ENCODE measurements at places on chromosomes 1 and 21.

DNA sequence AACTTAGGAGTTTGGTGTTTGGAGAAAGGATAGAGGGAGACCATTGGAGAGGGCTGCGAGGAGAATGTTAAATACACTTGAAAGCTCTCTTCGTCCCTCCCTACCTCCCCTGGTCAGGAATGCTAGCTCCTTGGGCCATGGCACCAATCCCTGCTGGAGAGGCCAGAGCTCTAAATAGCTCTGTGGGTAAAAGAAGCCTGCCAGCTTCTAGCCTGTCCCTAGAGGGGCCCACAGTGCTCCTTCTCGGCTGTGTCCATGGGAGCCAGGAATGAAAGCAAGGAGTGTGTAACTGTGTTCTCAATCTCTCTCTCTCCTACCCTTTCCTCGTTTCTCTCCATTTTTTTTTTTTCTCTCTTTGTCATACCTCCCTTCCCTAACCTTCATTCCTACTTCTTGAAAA, at the start of gene CCDC190:
TSS of gene CCDC190 (minus strand) at position 75 of the 400 bp plus-strand sequence. CDS start 1,529 bp downstream, outside the sequence.
- DNase-seq: no peak

DNA sequence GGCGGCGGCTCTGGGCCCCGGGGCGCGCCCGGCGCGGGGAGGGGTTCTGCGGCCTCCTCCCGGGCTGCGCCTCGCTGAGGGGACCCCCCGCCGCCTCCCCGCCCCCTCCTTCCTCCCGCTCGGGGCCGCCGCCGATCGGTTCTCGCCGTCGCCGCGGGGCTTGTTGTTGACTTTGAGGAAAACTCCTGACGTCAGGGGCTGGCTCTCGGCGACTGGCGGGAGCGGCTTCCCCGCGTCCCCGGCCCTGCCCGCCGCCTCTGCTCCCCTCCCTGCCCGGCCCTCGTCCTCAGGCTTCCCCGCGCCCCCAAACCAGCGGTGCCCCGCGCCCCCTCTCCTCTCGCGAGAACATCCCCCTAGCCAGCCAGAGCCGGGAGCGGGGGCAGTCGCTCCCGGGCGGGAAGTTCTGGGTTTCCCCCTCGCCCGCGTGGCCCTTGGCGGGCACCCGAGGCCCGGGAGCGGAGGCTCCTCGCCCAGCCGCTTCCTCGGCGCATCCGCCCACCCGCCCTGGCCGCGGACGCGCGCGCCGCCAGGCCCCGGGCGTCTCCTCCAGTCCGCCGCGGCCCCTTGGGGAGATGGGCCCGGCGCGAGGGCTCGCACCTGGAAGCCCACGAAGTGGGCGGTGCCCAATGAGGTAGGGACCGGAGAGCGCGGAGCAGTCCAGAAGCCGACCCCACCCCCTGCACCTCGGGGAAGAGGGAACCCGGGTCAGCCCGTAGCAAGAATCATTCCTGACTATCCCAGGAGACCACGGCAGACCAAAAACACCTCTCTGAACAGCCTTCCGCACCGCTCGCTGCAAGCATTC, 611 bp upstream of the AKT3 start:
- DNase-seq: peak; percentile 77

- DNase-seq: no peak
Measured at GRCh38 chr21:23936991-23937390, 1670.3 kb downstream of the MRPL39 start.

- DNase-seq: no peak
Measured at GRCh38 chr1:100988121-100988520, 37.5 kb downstream of the DPH5 start.

DNA sequence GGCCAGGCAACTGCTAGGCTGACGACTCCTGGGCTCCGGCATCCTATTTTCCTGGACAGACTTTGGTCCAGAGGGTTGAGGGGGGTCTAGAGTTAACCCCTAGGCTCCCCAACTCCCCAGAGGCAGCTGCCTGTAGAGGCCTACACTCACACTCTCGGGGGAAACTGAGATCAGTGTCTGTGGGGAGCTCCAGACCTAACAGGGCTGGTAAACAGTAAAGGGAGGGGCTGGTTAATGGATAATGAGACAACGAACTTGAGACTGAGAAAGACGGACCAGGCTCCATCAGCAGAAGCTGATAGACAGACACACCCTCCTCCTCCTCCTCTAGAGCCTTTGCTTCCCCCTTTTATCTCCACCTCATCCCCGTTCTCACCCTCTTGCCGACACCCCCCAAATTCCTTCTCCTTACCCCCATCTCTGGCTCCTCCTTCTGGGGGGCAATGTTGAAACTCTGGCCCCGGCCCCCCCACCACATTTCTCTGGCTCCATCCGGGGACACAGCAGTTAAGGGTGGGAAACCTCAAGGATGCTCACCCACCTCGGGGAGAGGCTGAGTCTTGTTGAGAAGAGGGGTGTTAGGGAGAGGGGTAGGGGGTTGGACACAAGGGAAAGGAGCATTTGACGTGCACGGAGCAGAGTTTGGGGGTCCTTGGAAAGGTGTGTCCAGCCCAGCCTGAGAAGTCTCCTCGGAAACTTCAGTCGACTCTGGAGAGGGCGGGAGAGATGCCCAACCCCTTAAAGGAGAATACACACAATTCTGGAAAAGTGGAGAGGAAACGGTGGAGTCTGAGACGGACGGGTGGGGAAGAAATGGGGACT, at the start of gene MTMR11:
TSS of gene MTMR11 (minus strand) at position 710 of the 822 bp plus-strand sequence. CDS start at position 478, 232 bp downstream.
- no peak for DNase-seq

DNA sequence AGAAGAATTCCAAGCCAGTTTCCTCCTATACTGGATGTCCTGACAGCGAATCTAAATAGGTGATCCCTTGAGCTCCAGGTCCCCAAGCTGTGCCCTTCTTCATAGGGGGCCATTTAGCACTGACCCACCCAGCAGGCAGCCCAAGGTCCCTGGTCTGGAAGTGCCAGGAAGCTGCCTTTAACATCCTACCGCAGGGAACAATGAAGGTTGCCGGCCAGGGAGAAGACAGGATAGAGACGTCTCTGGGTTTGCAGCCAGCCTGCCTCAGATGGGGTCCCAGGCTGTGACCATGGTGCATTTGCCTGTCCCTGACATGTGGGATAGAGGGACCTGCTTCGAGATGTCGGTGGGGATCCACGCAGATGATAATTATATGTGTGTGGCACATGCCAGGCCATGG, 2.7 kb upstream of the RIPK4 start:
- DNase-seq: no peak

DNA sequence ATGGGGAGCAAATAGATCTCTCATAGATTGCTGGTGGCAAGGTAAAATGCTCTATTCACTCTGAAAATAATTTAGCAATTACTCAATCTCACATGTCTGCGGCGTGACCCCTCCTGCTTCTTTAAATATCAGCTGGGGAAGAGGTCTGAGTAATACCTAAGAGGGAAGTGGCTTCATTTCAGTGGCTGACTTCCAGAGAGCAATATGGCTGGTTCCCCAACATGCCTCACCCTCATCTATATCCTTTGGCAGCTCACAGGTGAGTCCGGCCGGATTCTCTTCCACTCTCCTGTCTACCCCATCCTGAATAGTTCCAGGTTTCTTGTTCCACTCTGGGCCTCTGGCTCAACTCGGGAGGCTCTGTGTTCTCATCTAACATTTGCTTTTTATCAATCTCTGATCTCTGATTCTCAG, at the start of gene SLAMF7:
TSS of gene SLAMF7 (plus strand) at position 150 of the 414 bp plus-strand sequence. CDS start at position 205, 55 bp downstream.
- DNase-seq: no peak

DNA sequence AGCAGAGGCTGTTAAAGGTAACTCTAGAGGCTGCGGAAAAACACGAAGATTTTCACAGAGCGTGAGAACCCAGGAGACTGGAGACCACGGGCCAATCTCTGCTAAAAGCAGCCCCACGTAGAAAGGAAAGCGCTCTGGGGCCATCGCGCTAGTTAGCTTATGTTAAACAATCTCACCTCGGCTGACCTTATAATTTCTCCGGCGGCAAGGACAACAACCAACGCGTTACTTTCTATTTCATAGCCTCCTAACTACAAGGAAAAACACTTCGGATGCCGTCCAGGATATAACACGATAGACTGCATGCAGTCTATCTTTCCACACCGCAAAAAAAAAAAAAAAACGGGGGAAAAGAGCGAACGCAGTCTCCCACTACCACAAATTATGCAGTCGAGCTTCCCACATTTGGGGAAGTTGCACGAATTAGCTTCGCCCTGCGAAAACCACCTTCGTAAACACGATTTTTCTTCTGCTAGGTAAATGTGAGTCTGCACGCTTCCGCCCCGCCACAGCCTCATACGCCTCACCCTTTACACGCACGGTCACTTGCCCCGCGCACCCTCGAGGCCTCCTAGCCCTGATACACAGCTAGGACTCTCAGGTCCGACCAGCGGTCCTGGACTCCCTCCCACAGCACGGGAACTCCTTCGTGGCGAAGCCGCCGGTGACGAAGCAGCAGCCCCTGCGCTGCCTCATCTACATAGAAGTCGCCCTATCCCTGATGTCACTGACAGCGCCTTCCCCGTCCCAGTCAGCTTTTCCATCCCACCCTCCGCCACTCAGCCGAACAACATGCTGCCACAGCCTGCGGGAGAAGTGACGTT, 87.8 kb downstream of the PRKAB2 start:
- DNase-seq: peak; percentile 76

DNA sequence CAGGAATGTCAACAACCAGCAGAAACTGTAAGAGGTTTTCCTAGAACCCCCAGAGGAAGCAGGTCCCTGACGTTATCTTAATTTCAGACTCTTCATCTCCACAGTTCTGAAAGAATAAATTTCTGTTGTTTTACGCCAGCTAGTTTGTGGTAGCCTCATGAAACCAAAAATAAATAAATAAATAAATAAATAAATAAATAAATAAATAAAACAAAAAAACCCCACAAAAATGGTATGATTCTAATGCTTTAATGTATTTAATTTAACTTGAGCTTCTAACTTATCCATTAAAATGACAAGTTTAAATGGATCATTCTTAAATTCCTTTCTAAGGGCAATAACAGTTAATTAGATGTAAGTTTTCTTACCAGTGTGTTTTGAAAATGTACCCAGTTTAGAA, 293.8 kb upstream of the ADAMTS5 start:
- DNase-seq: no peak

GRCh38 chr21:22561946-22562345, 1563.7 kb downstream of the NCAM2 start:
- no peak for DNase-seq

DNA sequence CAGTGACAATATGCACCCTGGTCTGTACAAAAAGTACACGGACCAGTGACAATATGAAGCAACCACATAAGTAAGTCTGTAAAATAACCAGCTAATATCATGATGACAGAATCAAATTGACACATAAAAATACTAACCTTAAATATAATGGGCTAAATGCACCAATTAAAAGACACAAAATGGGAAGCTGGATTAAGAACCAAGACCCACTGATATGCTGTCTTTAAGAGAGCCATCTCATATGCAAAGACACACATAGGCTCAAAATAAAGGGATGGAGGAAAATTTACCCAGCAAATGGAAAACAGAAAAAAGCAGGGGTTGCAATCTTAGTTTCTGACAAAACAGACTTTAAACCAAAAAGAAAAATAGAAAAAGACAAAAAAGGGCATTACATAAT, 70.4 kb upstream of the VCAM1 start:
- no peak for DNase-seq

GRCh38 chr21:38567335-38567969, 69.2 kb upstream of the ERG start:
- DNase-seq: no peak

DNA sequence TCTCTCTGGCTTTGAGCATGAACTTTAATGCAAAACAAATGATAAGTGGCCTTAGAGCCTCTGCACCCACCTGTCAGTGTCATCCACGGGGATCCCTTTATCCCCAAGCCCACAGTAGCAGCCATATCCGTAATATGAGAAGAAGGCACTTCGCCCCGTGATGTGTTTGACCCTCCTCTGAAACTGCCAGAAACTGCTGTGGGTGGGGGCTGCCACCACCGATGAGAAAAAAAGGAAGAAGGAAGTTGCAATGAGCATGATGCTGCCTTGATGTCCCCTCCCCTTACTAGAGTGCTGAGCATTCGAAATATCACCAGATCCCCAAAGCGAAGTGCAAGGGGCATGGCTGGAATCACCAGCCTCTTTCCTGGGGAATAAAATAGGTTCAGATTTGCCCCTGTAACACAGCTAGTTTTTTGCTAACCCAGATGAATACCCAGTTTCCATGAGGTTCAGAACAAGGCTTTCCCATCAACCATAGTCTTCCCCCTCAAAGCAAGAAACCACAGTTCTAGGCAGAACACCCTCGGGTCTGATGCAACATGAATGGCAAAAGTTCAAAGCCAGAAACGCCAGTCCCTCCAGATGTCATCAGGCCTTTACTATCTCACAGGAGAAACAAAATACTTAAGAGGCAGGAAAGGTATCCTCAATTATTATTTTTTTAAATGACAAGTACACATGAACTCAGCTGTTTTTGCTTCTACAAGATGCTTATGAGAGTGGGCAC, 10.8 kb upstream of the UBXN10 start:
- no peak for DNase-seq

DNA sequence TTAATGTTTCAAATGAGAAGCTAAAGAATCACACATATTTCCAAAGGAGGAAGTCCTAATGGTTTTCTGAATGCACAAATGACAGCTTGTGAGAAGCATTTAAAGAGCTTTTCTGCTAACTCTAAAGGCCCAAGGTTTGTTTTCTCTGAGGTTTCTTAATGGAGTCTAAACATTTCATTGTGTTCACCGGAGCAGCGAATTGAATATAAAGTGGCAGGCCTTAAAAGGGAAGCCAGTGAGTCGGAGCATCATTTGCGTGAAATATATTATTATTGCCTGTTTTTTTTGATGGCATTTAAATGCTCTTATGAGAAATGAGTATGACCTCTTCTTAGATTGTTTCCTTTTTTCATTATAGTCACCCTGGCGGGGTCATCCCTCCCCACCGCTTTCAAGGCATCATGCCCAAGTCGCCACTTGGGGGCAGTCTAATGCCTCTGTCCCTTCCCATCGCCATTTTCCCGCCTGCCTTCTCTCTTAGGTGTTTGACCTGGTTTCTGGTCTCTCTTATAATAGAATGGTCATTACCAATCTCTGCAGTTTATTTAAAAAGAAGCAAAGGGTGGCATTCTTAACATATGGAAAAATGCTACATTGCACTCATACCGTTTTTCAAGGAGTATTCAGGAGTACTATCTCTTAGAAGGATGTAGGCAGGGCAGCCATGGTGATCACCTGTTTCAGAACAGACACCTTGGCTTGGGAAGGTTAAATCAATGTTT, 25.3 kb upstream of the OVAAL start:
- peak; percentile 72 for DNase-seq

DNA sequence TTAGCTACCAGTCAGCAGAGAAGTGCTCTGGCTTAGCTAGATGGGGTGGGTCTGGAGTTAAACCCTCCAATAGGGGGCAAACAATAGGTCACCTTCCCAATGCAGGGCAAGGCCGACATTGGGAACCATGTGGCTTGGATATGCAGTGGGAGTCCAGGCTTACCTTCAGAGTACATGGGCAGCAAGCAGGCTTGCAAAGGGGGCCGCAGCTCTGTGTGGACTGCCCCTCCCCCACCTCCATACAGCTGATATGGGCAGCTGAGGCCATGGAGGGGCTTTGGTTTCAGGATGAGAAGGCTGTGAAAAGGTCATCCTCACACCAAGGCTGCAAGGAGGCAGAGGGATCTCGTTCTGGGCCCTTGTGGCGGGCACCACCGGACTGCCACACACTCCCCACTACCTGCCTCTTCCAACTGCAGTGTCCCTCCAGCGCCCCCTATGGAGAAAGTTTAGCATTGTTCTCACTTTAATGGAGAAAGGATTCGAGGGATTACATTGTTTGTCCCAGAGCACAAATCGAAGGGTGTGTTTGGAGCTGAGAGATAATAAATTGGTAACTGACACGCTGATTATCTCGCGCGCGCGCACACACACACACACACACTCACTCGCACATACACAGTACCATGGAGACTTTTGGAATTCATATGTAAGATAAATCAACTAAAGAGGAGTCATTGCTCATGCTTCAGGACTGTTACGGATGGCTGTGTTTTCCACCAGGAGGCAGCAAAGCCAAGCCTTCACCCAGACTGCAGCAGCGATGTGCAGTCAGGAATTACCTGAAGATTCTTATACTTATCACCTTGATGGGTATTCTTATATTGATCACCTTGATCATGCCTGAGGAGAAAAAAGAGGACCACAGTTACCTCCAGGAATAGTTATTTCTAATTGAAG, 7.0 kb upstream of the SMCP start:
- no peak for DNase-seq
